ENCODE measurements at places on chromosomes 6 and 20.

- no peak overlapping the region for H3K4me3 ChIP-seq
- peaks cover 19% of the 10 kb centered on the region for H3K4me1 ChIP-seq
Observed at GRCh38 chr6:132490024-132490423, 22.9 kb downstream of the STX7 start.

GRCh38 chr6:79833264-79833963 is 113.9 kb downstream of the ELOVL4 start:
- H3K27me3 ChIP-seq: no peaks in the 10 kb centered on the region
- H3K4me1 ChIP-seq: no peaks in the 10 kb centered on the region
- no peaks in the 10 kb centered on the region for H3K36me3 ChIP-seq
- DNase-seq: no peak

DNA sequence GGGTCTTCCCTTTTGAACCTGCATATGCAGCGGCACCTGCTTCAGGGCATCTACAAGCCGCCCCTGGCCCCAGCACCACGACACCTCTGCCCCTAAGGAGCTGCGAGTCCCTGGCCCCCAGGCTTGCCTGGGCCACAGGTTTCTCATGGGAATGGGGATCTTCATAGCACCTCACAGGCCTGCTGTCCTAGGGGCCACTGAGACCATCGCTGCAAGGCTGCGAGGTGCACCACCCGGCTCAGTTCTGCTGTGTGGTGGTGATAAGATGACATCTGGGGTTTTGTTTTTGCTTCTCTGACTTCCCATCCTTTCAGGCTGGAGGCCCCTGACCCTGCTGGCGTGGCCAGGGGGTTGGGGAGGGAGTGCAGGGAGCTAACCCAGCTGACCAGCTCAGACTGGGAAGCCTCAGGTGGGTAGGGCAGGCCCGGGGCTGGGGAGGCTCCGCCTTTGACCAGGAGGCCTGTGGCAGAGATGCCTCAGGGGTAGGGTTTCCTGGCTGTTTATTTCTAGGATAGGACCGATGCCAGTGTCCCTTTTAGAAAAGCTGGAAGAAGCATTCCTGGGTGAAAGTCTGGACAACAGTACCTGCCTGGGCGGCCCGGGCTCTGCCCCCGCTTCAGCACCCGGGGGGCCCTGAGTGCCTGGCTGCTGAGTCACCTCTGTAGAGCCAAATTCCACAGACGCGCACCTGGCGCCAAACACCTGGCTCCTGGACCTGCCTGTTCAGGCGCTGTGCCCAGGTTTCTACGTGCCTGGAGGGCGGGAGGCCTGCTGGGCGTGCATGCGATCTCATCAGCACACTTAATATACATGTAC is 264.7 kb downstream of the DLL1 start:
- DNase-seq: no peak
- no peak overlapping the region for H3K27ac ChIP-seq
- H3K27me3 ChIP-seq: peaks cover 14% of the 10 kb centered on the region
- no peaks in the 10 kb centered on the region for H3K4me1 ChIP-seq

- no peaks in the 10 kb centered on the region for H3K27me3 ChIP-seq
- H3K4me3 ChIP-seq: no peak overlapping the region
- no peaks in the 10 kb centered on the region for H3K4me1 ChIP-seq
- DNase-seq: no peak
- no peaks in the 10 kb centered on the region for H3K36me3 ChIP-seq
Observed at GRCh38 chr6:68638230-68638900, 3.3 kb downstream of the ADGRB3 start.

GRCh38 chr6:116008470-116009243 is 52.0 kb downstream of the FRK start:
- no peaks in the 10 kb centered on the region for H3K27me3 ChIP-seq
- H3K36me3 ChIP-seq: no peaks in the 10 kb centered on the region
- no peaks in the 10 kb centered on the region for H3K4me1 ChIP-seq
- no peak for DNase-seq
- no peak overlapping the region for H3K4me3 ChIP-seq

DNA sequence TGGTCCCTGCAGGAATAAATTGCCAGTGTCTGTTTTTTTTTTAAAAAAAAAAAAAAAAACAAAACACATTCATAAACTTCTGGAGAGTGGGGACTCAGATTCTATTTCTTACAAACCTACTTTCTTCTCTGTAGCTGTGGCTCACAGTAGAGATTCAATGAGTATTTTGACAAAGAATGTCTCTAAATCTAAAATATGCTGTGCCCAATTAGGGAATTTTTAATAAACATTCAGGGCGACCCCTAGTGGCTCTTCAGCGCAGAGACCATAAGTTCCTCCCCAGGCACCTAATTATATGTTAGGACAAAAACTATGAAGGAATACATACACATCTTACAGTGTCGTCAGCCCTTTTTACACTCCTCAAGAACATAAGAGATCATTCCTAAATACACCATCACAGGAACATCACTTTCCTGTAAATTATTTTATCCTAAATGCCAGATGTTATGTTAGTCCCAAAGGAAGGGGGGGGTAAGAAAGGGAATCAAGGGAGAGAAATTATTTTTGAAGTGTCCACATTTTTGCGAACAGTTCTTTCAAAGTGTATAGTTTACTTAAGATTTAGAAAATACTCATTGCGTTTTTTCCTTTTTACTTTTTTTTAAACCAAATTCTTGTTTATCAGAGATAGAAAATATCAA is 21.8 kb upstream of the NAA20 start:
- H3K27ac ChIP-seq: peak overlapping the region; percentile 86
- H3K4me3 ChIP-seq: no peak overlapping the region
- peaks cover 29% of the 10 kb centered on the region for H3K4me1 ChIP-seq
- no peaks in the 10 kb centered on the region for H3K27me3 ChIP-seq
- DNase-seq: no peak
- peaks cover 55% of the 10 kb centered on the region for H3K36me3 ChIP-seq

Measured in tibial nerve (tissue), 4 donors.